ENCODE measurements at places on chromosomes 7 and 10.

GRCh38 chr7:104643587-104644217 is 315.3 kb downstream of the LHFPL3 start:
- DNase-seq = no peak

DNA sequence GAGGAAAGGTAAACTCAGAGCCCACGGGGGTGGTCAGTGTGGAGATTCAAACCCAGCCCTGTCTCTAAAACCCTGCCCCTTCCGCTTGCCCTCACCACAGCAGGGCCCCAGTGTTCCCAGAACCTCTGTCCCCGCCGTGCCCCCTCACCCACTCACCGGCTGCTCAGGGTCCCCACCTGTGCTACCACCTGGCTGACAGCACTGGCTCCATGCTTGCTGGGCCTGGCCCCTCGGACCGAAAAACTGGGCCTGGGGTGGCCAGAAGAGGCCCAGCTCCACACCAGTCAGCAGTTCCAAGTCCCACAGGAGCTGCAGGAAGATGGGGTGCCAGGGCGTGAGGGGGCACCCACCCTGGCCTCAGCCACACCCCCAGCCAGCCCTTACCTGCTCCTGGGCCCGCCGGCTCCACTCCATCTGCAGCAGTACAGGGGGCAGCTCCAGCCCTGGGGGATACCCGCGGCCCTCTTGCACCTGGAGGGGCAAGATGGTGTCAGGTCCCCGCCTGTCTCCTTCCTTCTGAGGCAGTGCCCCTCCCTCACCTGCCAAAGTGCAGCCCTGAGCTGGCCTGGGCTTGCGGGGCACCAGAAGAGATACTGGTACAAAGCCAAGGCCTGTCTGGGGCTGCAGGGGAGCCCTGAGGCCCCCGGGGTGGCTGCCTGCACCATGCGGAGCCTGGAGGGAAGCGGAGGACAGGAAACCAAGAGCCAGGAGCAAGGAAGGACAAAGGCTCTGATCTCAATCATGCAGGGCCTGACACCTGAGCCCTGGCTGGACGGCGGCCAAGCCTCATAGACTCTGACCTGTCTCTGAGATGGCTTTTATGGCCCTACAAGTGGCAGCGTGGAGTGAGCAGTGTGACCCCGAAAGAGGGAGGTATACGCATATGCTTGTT is 11.7 kb downstream of the ATP6V1F start:
- DNase-seq = no peak

- DNase-seq = no peak
Observed at GRCh38 chr10:63919575-63920279, 398.5 kb downstream of the REEP3 start.

GRCh38 chr7:34751725-34752643 is 94.0 kb downstream of the NPSR1 start:
- no peak for DNase-seq

- DNase-seq = no peak
Observed at GRCh38 chr7:88290491-88290890, 16.2 kb downstream of the STEAP4 start.

- DNase-seq = no peak
Observed at GRCh38 chr7:27739301-27739908, 557 bp upstream of the TAX1BP1 start.

Measured in T-helper 1 cell (primary cell).